Activated CD4-positive, alpha-beta T cell treated with anti-CD3 and anti-CD28 coated beads, Interleukin-2, amount 50 U/mL, for 1 hour (primary cell): ENCODE measurements at places on chromosomes 1 and 21.

- no peak for DNase-seq
These were observed 150.9 kb downstream of the PHTF1 start for GRCh38 chr1:113608399-113608798.

GRCh38 chr1:30404341-30404740, 319.0 kb downstream of the MATN1 start:
- no peak for DNase-seq

DNA sequence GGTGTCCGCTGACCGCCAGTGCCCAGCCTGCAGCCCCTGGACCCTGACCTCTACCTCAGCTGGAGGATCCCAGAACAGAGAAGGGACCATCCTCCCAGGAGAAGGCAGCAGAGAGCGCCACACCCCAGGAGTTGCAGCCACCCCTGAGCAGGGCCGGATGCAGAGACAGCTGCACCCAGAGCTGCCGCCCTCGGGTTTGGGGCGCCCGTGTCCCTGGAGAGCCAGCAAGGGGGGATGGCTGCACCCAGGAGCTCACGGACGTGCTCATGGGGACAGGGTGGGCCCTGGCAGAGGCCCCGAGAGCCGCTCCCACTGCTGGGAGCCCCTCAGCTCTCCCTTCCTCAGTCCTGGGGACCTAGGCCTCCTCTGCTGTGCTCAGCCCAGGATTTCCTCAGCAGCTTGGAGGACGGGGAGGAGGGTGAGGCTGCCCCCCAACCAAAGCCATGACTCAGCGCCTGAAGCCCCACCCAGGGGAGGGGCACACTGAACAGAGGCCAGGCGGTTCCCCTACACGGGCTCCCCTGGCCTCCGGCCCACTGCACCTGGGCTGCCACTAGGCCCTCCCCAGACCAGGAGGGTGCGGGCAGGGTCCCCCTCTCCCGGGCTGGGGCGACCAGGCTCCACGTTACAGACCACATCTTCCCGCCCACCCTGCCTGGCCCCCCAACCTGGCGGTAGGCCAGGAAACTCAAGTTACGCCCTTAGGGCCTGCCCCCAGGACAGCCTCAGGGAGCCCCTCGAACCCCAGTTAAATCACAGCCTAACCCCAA, 2.2 kb downstream of the ACAP3 start:
- peak; percentile 65 for DNase-seq

GRCh38 chr1:208174731-208175507, 69.3 kb downstream of the PLXNA2 start:
- DNase-seq: no peak

DNA sequence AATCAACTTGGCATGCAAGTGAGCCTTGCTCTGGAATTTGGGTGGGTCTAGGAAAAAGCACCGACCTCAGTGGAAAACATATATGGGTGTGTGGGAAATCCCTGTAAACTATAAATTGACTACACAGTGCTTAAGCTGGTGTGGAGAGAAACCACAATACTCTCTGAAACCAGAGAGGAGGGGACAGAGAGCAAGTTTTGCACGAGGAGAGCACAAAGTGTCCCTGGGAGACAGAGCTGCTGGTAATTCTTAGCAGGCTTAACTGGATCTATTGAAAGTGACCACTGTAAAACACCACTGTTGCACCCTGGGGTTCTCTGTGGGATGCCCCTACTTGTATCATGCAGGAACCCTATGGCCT, 12.8 kb downstream of the KCNJ15 start:
- no peak for DNase-seq

GRCh38 chr1:15830258-15830657, 17.2 kb upstream of the SPEN start:
- no peak for DNase-seq

GRCh38 chr1:12150456-12151200, 16.2 kb upstream of the TNFRSF1B start:
- no peak for DNase-seq

DNA sequence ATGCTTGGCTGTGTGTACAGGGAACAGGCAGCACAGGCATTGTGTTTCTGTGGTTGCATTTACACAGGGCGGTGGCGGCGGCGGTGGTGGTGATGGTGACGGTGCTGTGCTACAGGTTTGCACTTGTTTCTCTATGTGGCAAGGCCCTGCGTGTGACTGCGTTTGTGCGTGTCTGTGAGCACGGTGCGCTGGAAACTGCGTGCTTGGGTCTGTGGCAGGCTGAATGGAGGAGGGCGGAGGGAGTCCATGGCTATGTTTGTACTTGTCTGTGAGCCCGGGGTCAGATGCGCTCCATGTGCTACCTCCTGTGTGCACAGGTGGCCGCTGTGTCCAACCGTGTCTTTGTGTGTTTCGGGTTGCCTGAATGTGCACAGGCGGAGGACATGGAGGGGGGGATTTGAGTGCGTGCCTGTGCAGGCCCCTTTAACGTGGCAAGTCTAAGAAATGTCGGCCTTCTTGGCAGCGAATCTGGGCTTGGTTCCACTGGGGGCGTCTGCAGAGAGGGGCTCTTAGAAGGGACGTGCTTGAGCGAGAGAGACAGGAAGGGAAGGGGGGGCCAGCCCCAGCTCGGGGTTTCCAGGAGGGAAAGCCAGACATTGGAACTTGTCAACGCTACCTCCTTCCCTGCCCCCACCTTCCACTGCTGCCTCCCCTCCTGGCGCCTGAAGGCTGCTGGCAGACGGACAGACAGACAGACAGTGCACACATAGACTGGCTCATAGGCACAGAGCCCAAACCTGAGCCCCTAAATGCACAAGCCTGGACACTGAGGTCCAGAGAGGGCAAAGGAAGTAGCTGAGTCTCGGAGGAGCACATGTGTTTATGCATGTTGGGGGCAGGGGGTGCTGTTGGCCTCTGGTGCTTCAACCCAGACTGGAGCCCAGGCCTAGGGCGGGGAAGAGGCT, 32.7 kb upstream of the WASF2 start:
- peak; percentile 76 for DNase-seq

DNA sequence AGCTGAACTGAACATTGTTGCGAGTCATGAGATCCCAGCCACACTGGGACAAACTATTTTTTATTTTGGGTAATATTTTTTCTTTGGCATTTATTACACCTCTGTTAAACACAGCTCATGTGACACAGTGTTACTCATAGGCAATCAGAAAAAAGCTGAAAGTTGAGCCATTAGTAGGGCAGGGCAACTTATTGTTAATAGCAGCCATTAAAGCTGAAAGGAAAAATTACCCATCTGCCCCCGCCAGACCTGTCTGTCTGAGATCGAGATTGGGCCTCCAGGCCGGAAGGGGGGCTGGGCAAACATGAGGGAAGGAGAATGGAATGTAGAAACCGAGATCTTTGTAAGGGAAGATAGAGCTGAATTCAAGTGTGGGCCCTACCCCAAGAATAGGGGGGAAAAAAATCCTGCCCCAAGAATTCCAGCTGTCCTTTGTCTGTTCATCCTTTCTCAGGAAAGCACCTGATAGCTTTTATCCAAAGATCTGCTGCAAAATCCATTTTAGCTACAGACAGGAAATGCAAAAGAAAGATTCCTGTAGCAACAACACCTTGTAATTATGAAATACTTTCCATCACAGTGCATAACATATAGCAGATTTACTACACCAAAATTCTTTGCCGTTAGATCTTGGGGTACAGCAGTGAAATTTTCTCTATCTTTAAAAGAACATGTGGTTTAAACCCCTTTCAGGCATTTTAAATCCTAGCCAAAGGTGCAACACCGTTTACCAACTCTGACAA, 212.8 kb downstream of the PBX1 start:
- no peak for DNase-seq
